GM12878 (cell line): ENCODE measurements at places on chromosomes 11 and 22. TPM values are rescaled to one million over a fixed set of nuclear protein-coding genes. Genes with fewer than 3 reads are reported as not detected.
A peak's percentile ranks its signal among the peaks of the same experiment; 100 is the strongest.

DNA sequence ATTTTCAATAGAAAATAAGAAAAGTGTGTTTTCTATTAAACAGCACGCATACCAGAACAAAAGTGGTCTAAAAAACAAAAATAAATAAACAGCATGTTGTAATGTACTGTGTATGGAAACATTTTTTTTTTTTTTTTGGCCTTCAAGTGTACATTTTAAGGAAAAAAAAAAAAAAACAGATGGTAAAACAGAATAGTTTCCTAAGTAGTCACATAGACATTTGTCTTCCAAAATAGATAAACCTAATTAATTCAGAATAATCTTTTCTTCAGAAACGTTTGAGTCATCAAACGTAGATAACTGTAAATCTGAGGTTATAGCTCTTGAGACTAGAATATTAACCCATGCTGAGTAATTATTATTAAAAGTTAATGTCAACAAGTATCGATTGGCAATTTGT lies 396 bp upstream of the CFAP300 start:
- no peak overlapping the region for H3K27ac ChIP-seq
- no peak overlapping the region for H3K4me3 ChIP-seq
- H3K4me1 ChIP-seq = no peaks in the 10 kb centered on the region
- no peak for DNase-seq
- H3K27me3 ChIP-seq = no peaks in the 10 kb centered on the region

DNA sequence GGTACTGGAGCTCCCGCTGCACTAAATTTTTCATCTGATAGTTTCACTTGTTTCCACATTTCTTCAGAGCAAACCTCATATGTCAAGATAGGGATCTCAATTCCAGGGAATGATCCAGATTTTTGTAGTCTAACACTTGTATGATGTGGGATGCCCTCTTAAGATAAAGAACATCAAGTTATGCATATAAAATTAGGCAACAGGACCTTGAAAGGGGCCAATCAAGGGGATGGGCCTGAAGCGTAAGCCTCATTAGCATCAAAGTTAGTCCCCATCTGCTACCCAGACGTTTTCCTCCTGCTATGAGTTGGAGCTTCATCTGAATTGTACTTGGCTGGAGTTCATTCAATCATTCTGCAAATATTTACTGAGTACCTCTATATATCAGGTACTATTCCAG lies 17.5 kb downstream of the PDGFD start:
- DNase-seq = no peak
- no peaks in the 10 kb centered on the region for H3K27me3 ChIP-seq
- H3K36me3 ChIP-seq = no peaks in the 10 kb centered on the region

DNA sequence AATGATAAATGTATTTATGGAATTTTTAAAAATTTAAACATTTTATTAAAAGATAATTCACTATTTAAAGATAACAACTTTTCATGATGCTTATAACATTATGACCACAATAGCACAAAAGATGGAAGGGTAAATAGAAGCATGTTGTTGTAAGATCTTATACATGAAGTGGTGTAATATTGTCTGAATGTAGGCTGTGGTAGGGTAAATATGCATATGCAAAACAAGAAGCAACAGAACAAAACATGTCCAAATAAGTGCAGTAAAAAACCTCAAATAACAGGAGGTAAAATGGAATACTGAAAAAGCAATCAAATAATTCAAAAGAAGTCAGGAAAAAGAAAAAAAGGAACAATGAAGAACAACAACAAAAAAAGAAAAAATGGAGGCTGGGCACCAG lies 56.0 kb downstream of the ADM start:
- no peaks in the 10 kb centered on the region for H3K27me3 ChIP-seq
- no peaks in the 10 kb centered on the region for H3K4me1 ChIP-seq
- H3K27ac ChIP-seq = no peak overlapping the region

DNA sequence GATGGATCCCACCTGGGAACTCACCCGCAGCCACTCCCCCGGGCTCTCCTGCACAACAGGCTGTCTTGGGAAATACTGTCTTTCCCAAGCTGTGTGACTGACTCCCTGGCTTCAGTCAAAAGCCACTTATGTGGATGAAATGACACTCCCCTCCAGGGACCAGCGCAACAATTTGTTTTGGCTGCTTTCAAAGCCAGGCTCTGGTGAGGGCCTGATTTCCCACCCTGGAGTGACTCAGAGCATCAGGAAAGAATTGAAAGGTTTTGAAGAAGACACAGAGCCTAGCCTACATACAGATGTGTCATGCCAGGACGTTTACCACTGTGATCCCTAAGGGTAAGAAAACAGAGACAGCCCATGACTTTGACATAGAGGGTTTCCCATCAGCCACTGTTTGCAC lies 550.5 kb downstream of the MIAT start:
- H3K4me1 ChIP-seq = no peaks in the 10 kb centered on the region
- H3K36me3 ChIP-seq = no peaks in the 10 kb centered on the region
- no peaks in the 10 kb centered on the region for H3K27me3 ChIP-seq
- no peak overlapping the region for H3K4me3 ChIP-seq

DNA sequence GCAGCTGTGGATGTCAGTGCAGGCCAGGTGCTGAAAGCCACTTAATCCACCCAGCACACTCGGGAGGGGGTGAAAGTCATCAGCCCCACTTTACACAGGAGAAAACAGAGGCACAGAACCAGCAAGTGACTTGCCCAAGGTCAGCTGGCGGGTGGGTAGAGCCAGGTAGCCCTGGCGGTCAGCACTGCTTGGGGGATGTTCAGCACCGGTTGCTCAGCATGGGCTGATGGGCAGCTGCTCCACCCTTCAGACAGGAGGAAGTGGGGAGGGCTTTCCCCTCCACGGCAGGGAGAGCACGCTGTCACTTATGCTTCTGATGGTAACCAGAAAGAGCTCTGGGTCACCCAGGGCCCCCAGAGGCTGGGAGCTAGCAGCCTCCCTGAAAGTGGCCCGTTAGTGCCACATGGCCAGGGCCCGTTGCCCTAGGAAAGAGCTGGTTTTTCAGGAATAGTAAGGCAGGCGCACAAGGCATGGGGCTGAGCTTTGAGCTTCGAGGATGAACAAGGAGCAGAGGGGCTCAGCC lies 417.9 kb downstream of the CTTN start:
- H3K27me3 ChIP-seq = no peaks in the 10 kb centered on the region
- H3K27ac ChIP-seq = no peak overlapping the region
- H3K4me3 ChIP-seq = no peak overlapping the region
- H3K4me1 ChIP-seq = no peaks in the 10 kb centered on the region

DNA sequence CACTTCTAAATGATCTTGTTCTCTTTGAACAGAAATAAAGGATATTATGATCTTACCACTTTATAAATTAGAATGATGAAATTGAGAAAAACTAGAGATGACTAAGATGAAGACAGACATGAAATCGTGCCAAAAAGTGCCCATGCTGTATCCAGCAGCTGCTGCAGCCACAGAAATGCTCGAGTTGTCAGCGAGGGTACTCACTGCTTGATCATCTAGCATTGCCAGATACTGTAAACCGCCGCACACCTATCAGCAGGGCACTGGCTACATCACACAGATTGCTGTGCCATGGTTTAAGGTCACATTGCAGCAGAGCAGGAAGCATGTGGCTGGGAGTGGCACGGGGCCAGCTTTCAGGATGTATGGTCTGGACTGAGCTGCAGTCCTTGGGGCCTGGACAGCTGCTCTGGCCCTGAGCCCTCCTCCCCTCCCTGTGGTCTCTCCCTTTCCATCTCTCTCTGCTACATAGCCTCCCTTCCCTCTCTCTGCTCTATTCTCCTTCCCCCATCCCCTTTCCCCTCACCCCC lies 51.0 kb upstream of the SEPTIN5 start:
- H3K36me3 ChIP-seq = no peaks in the 10 kb centered on the region
- no peaks in the 10 kb centered on the region for H3K27me3 ChIP-seq
- H3K4me3 ChIP-seq = no peak overlapping the region
- H3K4me1 ChIP-seq = no peaks in the 10 kb centered on the region
- DNase-seq = no peak
- H3K27ac ChIP-seq = no peak overlapping the region

- no peaks in the 10 kb centered on the region for H3K4me1 ChIP-seq
- no peak for DNase-seq
- H3K27ac ChIP-seq = no peak overlapping the region
- H3K36me3 ChIP-seq = no peaks in the 10 kb centered on the region
- no peaks in the 10 kb centered on the region for H3K27me3 ChIP-seq
- H3K4me3 ChIP-seq = no peak overlapping the region
These were observed 63.7 kb upstream of the NNMT start for GRCh38 chr11:114232400-114233059.

- H3K4me1 ChIP-seq = no peaks in the 10 kb centered on the region
- H3K4me3 ChIP-seq = no peak overlapping the region
- no peaks in the 10 kb centered on the region for H3K27me3 ChIP-seq
- DNase-seq = peak; percentile 37
- no peak overlapping the region for H3K27ac ChIP-seq
These were observed 18.8 kb downstream of the DDX25 start for GRCh38 chr11:125923012-125923579.

DNA sequence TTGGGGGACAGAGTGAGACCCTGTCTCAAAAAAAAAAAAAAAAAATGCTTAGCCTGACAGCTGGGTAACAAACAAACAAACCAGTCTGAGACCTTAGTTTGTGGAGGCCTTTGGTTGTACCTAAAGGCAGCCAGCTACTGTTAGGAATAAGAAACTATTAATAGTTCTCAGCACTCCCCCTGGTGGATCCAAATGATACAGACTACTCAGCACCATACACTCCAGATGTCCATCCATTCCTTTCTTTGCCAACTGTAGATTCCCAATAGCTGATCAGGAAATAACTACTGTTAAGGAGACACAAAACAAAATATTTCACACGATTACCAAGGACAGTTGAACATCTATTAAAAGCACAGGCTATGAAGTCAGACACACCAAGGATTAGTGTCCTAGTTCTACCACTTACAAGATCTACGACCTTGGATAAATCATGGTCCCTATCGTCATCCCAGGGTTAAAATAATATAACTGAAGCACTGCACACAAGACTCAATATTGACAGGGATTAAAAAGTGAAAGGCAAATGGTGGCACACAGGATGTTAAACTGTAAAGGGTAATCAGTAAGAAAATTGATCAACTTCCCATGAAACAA lies 17.2 kb downstream of the CLDN25 start:
- H3K4me1 ChIP-seq = no peaks in the 10 kb centered on the region
- DNase-seq = no peak
- no peak overlapping the region for H3K4me3 ChIP-seq
- no peaks in the 10 kb centered on the region for H3K27me3 ChIP-seq

DNA sequence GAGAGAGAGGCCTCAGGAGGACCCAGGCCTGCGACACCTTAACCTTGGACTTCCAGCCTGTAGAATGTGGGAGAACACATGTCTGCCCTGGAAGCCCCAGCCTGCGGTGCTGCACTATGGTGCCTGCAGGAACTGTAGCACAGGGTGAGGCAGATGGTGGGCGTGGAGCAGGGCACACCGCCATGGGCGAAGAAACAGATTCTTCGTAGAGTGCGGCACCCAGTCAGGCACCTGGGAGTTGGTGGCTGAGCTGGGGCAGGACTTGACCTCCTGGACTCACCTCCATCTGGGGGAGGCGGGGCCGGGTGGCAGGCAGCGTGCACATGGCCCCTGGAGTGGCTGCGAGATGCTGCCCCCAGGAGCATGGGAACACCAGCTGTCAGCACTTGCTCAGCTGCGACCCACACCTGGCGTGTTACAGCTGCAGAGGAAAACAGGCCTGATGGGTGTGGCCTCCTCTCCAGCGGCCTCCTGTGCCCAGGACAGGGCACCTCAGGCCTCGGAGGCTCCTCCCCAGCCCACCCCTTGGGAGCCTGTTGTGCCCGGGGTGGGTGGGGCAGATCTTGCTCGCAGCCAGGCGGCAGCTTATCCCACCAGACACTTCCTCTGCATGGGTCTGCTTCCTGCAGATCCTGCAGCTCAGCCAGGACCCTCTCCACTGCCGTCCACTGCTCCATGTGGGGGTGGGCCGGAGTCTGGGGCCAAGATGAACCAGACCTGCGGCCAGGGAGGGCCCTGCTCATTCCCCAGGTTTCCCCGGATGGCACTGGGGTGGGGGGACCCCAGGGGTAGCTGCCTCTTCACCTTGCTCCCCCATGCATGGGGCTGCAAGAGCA lies 80.4 kb downstream of the MYEOV start:
- H3K27me3 ChIP-seq = no peaks in the 10 kb centered on the region; the same call in 1 of the 2 replicates
- H3K36me3 ChIP-seq = no peaks in the 10 kb centered on the region
- H3K27ac ChIP-seq = no peak overlapping the region
- no peaks in the 10 kb centered on the region for H3K4me1 ChIP-seq

DNA sequence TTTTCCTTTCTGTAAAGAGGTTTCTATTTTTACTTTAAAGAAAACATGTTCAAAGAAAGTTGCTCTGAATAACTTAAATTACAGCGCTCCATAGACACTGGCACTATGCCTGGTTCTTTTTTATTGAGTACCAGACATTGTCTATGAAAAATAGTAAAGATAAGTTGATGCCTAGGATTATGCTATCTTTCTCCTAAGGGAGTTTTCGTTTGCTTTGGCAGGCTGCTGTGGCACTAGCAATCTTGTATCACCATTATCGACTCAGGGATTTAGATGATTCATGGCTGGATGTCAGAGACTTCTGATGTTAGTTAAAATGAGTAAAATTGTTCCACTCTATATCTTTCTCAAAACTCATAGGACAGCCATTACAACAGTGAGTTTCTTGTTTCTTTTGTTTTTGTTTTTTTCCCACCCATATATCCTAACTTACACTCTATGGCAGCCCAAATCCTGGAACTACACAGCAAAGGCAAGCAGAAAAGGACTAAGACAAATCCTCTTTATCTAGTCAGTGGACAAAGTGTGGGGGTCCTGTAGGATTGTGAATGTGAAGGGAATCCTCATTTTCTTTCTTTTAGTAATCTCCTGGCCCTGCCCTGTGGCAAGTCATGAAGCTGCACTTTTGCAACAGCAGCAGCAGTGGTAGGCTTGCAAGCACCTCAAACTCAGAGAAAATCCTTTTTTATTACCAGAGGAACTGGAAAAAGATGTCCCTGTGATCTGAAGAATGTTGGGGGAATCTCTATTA lies 20.7 kb downstream of the SLN start:
- no peak for DNase-seq
- H3K27ac ChIP-seq = no peak overlapping the region
- no peaks in the 10 kb centered on the region for H3K4me1 ChIP-seq
- no peaks in the 10 kb centered on the region for H3K36me3 ChIP-seq
- H3K4me3 ChIP-seq = no peak overlapping the region

DNA sequence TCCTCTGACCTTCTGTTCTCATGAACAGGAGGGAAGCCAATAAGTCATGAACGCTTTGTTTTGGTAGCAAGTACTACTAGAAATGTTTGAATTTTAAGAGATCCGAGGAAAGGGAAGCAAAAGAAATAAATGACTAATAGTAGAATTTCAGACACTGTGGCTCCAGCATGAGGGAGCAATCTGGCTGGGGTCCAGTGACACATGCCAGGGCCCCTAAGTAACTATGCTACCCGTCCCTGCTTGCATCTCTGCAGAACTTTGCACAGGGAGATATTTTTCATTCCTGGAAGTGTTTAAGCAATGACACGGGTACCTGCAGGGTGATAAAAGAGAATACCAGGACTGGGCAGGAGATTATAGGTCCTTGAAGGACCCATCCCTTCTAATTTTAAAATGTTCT lies 7.3 kb upstream of the ADAMTS8 start:
- no peak overlapping the region for H3K27ac ChIP-seq
- no peak overlapping the region for H3K4me3 ChIP-seq
- H3K4me1 ChIP-seq = no peaks in the 10 kb centered on the region
- no peaks in the 10 kb centered on the region for H3K36me3 ChIP-seq
- H3K27me3 ChIP-seq = no peaks in the 10 kb centered on the region; the same call in 1 of the 2 replicates
- no peak for DNase-seq

GRCh38 chr22:23385678-23386631 lies 194.1 kb downstream of the IGLL1 start:
- DNase-seq = peak; percentile 36
- H3K27ac ChIP-seq = no peak overlapping the region
- no peaks in the 10 kb centered on the region for H3K27me3 ChIP-seq

Gene USP28
- 20.5 and 20.9 TPM in 2 replicates for total RNA-seq

Gene DGAT2
- total RNA-seq = 19.5 and 21.0 TPM in 2 replicates

Gene C11orf91
- 0.35 TPM in 1 of 2 replicates, not detected in the other for total RNA-seq

Gene SYCE3
- not detected in 2 replicates for total RNA-seq

Gene CCDC87
- total RNA-seq = 0.08 and 0.13 TPM in 2 replicates
